ENCODE measurements at places on chromosomes 5 and 9.
A peak's percentile ranks its signal among the peaks of the same experiment; 100 is the strongest.

- no peak for DNase-seq
These were observed 54.2 kb downstream of the FNBP1 start for GRCh38 chr9:129988607-129989361.

- DNase-seq = no peak
These were observed 15.2 kb downstream of the EHMT1 start for GRCh38 chr9:137634016-137634415.

GRCh38 chr5:42666869-42667268 lies 89.7 kb upstream of the CCDC152 start:
- peak; percentile 44 for DNase-seq

- no peak for DNase-seq
These were observed 23.9 kb downstream of the RIC1 start for GRCh38 chr9:5652821-5653220.

DNA sequence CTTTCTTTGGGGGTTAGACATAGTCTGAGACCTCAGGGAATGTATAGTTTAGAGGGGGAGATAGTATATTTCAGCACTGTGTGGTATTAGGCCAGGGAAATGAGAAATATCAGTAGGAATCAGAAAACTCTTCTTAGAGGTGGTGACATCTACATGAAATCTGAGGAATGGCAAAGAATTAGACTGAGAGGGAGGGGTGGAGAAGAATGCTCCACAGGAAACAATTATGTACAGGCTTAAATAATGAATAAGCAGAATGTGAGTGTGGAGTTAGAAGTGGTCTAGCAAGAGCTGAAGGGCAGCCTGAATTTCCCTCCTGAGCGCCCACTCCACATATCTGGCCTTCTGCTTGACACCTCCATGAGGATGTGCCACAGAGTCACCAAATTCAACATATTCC lies 3.6 kb upstream of the MACIR start:
- DNase-seq = no peak

- DNase-seq = no peak
These were observed 6.9 kb downstream of the CCNI2 start for GRCh38 chr5:132754111-132754510.

Measured in NCI-H748 treated with DMSO at 0.1 percent for 48 hours (cell line).